ENCODE measurements at places on chromosomes 5 and 9.

- no peak for DNase-seq
These were observed 517.7 kb downstream of the DIRAS2 start for GRCh38 chr9:90124961-90125360.

DNA sequence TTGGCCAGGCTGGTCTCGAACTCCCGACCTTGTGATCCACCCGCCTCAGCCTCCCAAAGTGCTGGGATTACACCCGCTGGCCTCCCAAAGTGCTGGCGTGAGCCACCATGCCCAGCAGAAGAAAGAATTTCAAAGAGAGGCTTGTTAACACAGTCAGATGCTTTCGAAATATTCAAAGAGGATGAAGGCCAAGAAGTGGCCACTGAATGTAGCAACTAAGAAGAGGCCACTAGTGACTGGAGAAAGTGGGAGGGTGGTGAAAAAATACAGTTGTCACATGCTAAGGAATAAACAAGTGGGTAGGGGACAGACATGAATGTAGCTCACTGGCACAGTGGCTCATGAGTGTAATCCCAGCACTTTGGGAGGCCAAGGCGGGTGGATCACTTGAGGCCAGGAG, 13.0 kb upstream of the TPM2 start:
- DNase-seq, result no peak

GRCh38 chr9:108377382-108377781, 478.4 kb downstream of the ACTL7B start:
- DNase-seq, result no peak

GRCh38 chr9:137825324-137825989, 52.1 kb upstream of the CACNA1B start:
- DNase-seq, result no peak

GRCh38 chr9:84939774-84940173, 270.2 kb downstream of the NTRK2 start:
- no peak for DNase-seq

DNA sequence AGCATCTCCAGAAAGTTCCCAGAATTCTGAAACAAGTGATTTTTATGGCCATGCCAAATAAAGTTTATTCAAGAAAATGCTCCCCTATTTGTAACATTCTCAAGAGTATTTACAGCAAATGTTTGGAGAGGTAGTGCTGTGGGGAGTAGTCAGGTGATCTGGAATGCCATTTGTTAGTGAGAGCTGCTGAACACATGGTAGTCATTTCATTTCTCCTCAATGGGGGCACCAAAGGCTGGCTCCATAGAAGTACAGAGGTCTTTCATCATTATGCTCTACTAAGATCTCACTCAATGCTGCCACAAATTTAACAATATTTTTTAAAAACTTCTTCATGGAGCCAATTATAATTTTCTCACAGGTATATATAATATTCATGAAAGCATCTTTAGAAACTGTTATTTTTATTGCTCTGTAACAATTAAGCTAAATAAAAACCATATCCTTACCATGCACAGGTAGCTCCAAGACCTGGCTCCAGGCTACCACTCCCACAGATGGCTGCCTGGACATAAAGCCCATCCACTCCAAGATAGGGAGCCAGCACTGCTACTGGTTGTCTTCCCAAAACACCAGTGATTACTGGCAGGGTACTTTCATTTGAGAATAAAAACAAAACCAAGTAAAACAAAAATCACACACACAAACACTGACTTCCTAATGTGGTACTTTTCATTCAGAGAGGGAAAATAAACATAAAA, 200.8 kb downstream of the PLK2 start:
- no peak for DNase-seq

GRCh38 chr9:27350382-27350976, 53.5 kb upstream of the EQTN start:
- no peak for DNase-seq

- no peak for DNase-seq
These were observed 5.4 kb downstream of the ANKRD55 start for GRCh38 chr5:56227691-56228090.

DNA sequence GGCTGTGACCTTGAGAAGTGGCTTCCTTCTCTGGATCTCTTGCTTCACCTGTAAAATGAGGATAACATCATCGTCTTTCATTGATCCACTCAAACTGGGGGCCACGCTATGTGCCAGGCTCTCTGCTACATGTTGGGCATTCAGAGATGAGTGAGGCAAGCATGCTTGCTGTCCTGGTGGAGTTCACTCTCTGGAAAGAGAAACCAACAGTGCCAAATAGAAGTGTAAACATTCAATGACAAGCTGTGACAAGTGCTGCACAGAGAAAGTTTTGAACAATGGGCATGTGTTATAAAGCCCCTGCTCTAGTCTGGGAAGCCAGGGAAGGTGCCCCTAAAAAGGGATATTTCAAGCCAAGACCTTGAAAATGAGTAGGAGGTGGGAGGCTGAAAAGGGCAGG, 50.9 kb upstream of the AFAP1L1 start:
- no peak for DNase-seq

- DNase-seq, result peak; percentile 97
These were observed 12.7 kb downstream of the DUSP1 start for GRCh38 chr5:172758077-172758833.

- DNase-seq, result no peak
These were observed 51.7 kb upstream of the VPS13A start for GRCh38 chr9:77125665-77126064.

- no peak for DNase-seq
These were observed 9.7 kb upstream of the ANKDD1B start for GRCh38 chr5:75601567-75601966.

GRCh38 chr9:37486256-37486615, 488 bp downstream of the POLR1E start:
- no peak for DNase-seq

DNA sequence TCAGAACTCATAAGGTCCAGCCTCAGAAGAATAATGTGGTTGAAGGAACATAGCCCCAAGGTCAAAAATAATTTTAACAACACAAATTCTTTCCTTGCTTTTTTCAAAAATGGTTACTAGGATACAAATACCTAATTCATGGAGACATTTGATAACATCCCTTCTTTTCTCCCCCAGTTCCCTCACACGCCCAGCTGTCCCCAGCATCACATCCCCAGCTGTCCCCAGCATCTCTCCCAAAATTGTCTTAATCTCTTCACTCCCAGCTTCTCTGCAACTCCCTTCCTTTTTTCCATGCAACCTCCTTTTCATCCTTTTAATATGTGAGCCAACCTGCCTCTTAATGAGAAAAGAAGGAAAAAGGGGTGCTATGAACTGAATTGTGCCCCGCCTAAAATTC, 77.8 kb downstream of the FSTL4 start:
- no peak for DNase-seq

DNA sequence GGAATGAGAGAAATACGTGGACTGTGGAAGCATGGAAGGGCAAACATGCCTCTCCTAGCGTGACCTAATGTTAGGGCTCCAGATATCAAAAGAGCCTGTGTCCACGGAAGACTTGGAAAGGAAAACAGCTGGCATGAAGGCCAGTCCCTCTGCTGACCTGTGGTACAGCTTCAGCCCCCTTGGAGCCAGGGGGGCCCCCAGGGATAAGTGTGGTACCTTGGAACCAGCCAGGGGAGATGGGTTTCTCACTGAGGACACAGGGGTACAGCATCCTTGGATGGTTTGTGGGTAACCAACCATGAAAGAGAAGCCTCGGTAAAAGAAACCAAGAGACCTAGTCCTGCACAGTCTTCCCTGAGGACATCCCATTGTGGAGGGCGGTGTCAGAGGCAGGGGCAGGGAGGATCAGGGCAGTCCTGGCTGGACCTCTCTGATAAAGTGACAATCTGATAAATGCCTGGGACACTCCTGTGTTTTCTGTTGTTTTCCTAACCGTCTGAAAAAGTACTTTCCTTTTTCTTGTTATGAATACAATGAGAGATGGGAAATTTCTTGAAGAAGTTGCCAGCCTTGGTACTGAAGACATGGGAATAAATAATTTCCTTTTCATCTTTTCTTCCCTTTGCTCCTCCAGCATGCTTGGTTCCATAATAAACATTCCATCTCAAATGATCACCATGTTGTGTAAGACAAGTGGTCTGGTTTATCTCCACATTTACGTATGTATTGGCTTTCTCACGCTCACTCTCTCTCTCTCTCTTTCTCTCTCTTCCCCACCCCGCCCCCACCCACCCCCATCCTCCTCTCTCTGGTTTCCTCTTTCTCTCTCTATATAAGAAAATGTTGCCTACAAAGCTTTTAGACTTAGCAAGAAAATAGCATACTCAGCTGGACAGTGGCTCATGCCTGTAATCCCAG, 102.1 kb downstream of the SUSD1 start:
- DNase-seq, result no peak

- DNase-seq, result no peak
These were observed 126.0 kb downstream of the SUSD1 start for GRCh38 chr9:112048924-112049691.

DNA sequence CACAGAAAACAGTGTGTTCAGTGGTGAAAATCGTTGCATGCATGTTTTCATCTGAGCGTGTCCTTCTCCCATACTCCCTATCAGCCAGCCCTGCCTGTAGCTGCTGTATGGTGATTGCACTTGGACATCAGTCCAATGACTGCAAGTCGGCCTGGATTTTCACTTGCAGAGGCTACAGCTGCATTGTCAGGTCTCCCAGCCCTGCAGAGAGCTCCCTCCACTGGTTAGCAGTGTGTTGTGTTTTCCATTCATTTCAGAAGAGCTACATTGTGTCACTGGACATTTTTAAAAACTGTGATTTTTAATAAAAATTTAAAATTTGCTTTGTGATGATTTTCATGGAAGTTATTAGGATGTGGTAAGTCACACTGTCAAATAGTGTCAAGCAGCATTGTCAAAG, 96.6 kb downstream of the SYK start:
- no peak for DNase-seq

- DNase-seq, result no peak
These were observed 39.1 kb downstream of the HMCN2 start for GRCh38 chr9:130304643-130305042.

- no peak for DNase-seq
These were observed 83.7 kb upstream of the SLIT3 start for GRCh38 chr5:169384661-169385060.

GRCh38 chr5:15797116-15797515, 297.1 kb downstream of the FBXL7 start:
- no peak for DNase-seq

GRCh38 chr9:120252248-120252647, 327.7 kb downstream of the CDK5RAP2 start:
- peak; percentile 13 for DNase-seq

GRCh38 chr9:804026-804425, 37.5 kb upstream of the DMRT1 start:
- DNase-seq, result no peak

DNA sequence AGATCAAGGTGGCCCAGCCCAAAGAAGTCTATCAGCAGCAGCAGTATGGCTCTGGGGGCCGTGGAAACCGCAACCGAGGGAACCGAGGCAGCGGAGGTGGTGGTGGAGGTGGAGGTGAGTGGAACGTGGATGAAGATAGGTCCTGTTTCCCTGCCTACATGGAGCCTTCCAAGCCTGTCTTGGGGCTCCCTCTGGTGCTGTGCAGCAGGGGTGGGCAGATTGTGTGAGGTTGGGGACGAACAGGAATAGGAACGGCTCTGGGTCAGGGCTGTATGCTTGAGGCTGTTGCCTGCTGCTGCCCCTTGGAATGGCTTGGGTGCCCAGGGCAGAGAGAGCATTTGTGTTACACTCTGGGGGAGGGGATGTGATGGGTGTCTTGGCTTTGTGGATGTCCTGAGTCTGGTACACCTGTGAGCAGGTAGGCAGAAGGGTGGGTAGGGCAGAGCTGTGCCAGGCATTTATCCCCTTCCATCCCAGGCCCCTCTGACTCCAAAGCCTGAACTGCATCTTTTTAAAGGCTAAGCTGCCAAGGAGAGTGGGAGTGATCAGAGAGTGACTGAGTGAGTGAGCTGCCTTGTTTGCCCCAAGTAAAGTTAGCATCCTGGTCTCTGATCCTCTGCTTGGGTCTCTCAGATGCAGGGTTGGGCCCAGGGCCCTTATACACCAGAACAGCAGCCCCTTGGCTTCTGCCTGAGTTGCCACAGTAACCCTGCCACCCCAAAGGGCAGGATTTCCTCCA, 5.2 kb downstream of the HNRNPAB start:
- DNase-seq, result no peak

DNA sequence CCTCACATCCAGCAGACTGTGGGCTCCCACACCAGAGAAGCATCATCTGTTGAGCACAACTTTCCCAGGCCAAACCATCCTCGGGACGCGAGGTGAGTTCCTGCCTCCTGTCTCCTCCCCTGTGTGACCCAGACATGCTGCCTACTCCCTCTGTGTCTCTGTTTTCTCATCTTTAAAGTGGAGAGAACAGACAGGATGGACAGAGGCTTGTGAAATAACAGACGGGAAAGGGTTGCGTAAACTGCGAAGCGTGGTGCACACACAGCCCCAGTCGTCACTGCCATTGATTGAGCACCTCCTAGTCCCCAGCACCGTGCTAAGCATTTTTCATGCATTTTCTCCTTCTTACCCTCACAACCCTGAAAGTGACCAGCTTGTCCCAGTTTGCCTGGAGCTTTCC, 52.1 kb upstream of the LMX1B start:
- no peak for DNase-seq

- peak; percentile 11 for DNase-seq
These were observed 41.9 kb downstream of the SLC22A5 start for GRCh38 chr5:132411304-132412013.

DNA sequence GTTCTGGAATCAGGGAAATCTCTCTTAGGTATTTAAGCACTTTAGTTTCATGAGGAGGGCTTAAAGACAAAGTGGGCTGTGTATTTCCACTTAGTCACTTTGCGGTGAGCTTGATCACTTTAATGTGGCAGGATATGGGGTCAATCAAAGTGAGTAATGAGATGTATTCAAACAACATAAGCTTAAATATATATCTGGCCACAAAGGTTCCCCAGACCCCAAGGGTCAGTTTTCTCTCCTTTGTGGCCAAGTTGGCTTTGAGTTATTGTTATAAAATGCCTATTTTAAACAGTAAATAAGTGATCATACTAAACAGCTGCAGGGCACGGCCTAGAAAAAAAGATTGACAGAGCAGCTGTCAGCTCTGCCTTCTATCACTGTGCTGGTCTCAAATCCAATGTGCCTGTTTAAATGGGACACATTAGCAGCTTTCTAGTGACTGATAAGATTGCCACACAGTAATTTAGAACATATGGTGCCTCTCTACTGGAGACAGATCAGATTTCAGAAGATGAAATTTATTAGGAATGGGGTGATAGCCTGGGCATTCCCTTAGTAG, 363.9 kb downstream of the AGTPBP1 start:
- peak; percentile 33 for DNase-seq

DNA sequence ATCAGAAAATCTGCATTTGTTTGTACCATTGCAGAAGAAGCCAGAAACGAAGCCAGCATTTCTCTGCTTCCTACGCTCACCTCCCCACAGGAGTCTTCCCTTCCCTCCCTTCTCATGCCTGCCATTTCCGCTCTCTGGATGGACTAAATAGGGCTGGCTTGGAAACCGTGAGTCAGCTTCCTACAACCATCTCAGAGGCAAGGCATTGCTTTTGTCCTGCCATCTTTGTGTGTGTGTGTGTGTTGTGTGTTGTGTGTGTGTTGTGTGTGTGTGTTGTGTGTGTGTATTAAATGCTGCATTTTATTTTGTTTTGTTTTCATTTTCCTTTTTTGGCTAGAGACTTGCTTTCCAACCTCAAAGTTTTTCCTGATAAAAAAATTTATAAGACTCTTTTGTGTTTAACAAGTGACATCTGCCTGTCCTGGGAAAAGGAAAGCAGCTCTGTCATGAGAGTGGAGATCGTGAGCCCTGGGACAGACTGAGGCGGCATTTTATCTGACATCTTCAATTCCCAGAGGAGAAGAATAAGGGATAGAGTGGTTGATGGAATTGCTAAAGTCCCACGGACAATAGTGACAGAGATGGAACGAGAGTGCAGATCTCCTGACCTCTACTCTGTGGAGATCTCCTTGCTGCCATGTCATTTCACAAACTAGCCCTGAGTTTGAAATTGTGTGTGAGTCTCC, 7.5 kb upstream of the EGFLAM start:
- peak; percentile 29 for DNase-seq

Data from RKO (cell line).